Activated CD8-positive, alpha-beta memory T cell treated with anti-CD3 and anti-CD28 coated beads, Interleukin-2, amount 10 ng/mL, durations not matched to agents 7 days and 5 days (primary cell): ENCODE measurements at places on chromosomes 12 and 14. TPM values are rescaled to one million over a fixed set of nuclear protein-coding genes. Genes with fewer than 3 reads are reported as not detected.

TMEM121 gene
- 11.5 TPM for total RNA-seq

SDS gene
- total RNA-seq = not detected

ANO2 gene
- not detected for total RNA-seq

PRPF40B gene
- total RNA-seq = 15.2 TPM

SDSL gene
- 0.32 TPM for total RNA-seq

- no peaks in the 10 kb centered on the region for H3K27me3 ChIP-seq
- DNase-seq = no peak
- no peak overlapping the region for H3K4me3 ChIP-seq
- no peak overlapping the region for H3K27ac ChIP-seq
Measured at GRCh38 chr12:130133851-130134562, 28.3 kb upstream of the FZD10 start.

GRCh38 chr12:64745259-64745807, 13.9 kb downstream of the GNS start:
- H3K36me3 ChIP-seq = peaks cover 41% of the 10 kb centered on the region
- peaks cover 2% of the 10 kb centered on the region for H3K4me1 ChIP-seq
- no peaks in the 10 kb centered on the region for H3K27me3 ChIP-seq
- DNase-seq = no peak

GRCh38 chr12:110340706-110341105, 59.7 kb downstream of the ATP2A2 start:
- H3K4me3 ChIP-seq = no peak overlapping the region
- H3K27me3 ChIP-seq = no peaks in the 10 kb centered on the region
- DNase-seq = no peak
- H3K4me1 ChIP-seq = no peaks in the 10 kb centered on the region
- H3K27ac ChIP-seq = no peak overlapping the region

GRCh38 chr14:75497701-75498100, 24.6 kb upstream of the BATF start:
- H3K36me3 ChIP-seq = peaks cover 7% of the 10 kb centered on the region
- peaks cover 74% of the 10 kb centered on the region for H3K4me1 ChIP-seq
- H3K27ac ChIP-seq = peak overlapping the region; percentile 93
- peak overlapping the region; percentile 63 for H3K4me3 ChIP-seq

DNA sequence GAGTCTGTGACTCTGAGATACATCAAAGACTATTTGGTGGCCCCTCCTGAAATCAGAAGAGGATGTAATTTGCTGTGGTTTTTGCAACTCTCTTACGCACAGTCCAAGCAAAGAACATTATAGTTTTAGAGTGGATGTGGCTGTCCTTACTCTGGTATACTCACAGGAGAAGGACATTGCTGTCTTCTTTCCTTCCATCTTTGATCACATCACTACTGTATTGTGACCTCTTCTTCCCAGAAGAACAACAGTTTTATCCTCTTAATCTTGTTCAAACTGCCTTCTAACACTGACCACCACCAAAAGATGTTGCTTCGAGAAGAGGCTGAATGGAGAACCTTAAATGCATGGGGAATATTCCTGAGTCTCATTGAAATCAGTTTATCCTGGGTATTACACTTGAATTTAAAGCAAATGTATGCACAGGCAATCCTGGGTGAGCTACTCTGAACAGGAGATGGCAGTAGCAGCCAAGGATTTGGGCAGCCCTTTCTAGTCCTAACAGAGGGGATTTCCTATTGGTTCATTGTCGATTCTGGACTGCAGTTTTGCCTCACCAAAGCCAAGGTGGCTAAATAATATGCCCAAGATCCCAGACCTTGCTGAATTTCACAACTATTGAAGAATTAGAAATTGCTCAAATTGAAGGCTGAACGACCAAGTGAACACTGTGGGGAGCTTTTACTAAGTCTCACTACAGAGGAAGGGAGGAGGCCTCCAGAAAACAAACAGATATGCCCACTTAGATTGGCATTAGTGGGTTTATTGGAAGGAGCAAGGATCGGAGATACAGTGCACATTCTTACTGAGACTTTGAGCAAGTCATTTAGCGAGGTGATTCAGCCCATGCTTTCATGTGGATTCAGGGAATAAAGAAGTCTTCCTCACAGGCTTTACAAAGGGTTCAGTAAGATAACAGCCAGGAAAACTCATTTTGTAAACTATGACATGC, 282.8 kb downstream of the PAWR start:
- no peak for DNase-seq
- H3K27ac ChIP-seq = no peak overlapping the region
- no peak overlapping the region for H3K4me3 ChIP-seq
- no peaks in the 10 kb centered on the region for H3K4me1 ChIP-seq

GRCh38 chr14:91075553-91075952, 15.1 kb upstream of the RPS6KA5 start:
- no peak for DNase-seq
- peaks cover 56% of the 10 kb centered on the region for H3K4me1 ChIP-seq
- no peaks in the 10 kb centered on the region for H3K27me3 ChIP-seq
- H3K36me3 ChIP-seq = peaks cover 15% of the 10 kb centered on the region
- no peak overlapping the region for H3K4me3 ChIP-seq

GRCh38 chr14:70838076-70838475, 28.8 kb upstream of the MAP3K9 start:
- H3K36me3 ChIP-seq = peaks cover 7% of the 10 kb centered on the region
- H3K27ac ChIP-seq = no peak overlapping the region
- no peak for DNase-seq
- H3K4me3 ChIP-seq = no peak overlapping the region
- H3K4me1 ChIP-seq = no peaks in the 10 kb centered on the region

DNA sequence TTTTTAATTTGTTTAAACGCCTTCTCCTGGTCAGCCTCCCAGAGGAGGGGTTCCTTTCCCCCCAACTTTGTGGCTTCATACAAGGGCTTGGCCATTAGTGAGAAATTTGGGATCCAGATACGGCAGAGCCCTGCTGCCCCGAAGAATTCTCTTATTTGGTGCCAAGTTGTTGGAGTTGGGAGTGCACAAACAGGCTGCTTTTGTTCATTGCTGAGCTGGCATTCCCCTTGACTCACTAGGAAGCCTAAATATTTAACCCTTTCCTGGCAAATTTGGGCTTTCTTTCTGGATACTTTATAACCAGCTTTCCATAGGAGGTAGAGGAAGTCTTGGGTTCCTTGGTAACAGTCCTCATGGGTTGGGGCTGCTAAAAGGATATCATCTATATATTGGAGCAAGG, 10.3 kb upstream of the ADAM21 start:
- no peak overlapping the region for H3K27ac ChIP-seq
- no peaks in the 10 kb centered on the region for H3K4me1 ChIP-seq
- no peaks in the 10 kb centered on the region for H3K27me3 ChIP-seq
- no peak overlapping the region for H3K4me3 ChIP-seq
- peaks cover 4% of the 10 kb centered on the region for H3K36me3 ChIP-seq
- DNase-seq = no peak

GRCh38 chr12:132052196-132052932, 91.8 kb downstream of the DDX51 start:
- no peaks in the 10 kb centered on the region for H3K4me1 ChIP-seq
- H3K27ac ChIP-seq = no peak overlapping the region
- no peak overlapping the region for H3K4me3 ChIP-seq
- H3K36me3 ChIP-seq = peaks cover 36% of the 10 kb centered on the region
- DNase-seq = no peak
- H3K27me3 ChIP-seq = no peaks in the 10 kb centered on the region

GRCh38 chr12:131608740-131609690, 101.9 kb upstream of the SFSWAP start:
- no peaks in the 10 kb centered on the region for H3K27me3 ChIP-seq
- H3K4me3 ChIP-seq = no peak overlapping the region
- H3K36me3 ChIP-seq = peaks cover 11% of the 10 kb centered on the region
- H3K27ac ChIP-seq = no peak overlapping the region

- no peaks in the 10 kb centered on the region for H3K27me3 ChIP-seq
- no peaks in the 10 kb centered on the region for H3K4me1 ChIP-seq
- DNase-seq = no peak
- peaks cover 4% of the 10 kb centered on the region for H3K36me3 ChIP-seq
- H3K27ac ChIP-seq = no peak overlapping the region
Measured at GRCh38 chr12:69553628-69554248, 31.5 kb upstream of the CCT2 start.
